ENCODE measurements at places on chromosomes 12 and 14.

DNA sequence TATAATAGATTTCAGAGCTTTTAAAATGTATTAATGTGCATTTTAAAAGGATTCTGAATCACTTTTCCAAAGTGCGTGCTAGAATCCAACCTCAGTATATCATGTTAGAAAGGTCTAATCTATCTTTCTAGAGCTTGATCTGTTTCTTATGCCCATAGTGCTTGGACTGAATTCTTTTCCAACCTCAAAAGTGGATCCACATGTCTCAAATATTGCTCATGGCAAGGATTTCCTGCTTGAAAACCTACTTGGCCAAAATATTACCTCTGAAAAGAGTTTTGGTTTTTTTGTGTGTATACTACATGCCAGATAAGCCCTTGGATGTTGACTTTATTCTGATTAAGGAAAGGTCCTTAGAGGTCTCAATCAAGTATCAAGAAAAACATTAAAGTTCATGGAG, 16.9 kb upstream of the SLC6A15 start:
- DNase-seq = no peak

DNA sequence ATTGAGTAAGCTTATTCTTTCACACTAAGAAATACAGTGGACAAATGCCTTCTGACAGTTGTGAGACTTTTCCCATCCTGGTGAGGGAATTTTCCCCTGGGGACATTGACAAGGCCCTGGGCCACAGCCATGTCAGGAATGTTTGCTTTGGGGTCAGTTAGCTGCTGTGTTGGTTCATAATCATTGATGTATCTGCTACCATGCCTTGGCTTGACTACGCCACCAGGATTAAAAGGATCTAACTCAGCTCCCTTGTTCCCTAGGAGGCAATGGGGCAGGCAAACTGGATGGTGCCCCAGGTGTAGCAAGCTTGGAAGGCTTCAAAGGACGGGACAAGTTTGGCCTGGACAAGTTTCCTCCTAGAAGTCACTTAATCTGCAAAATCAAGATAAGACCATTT, 3.1 kb upstream of the CCDC88C start:
- no peak for DNase-seq

GRCh38 chr14:91315844-91316267, 71.4 kb upstream of the GPR68 start:
- peak; percentile 92 for DNase-seq

GRCh38 chr14:101824339-101824727, 62.8 kb downstream of the PPP2R5C start:
- DNase-seq = no peak

GRCh38 chr12:74105434-74105833, 432.2 kb upstream of the ATXN7L3B start:
- no peak for DNase-seq

DNA sequence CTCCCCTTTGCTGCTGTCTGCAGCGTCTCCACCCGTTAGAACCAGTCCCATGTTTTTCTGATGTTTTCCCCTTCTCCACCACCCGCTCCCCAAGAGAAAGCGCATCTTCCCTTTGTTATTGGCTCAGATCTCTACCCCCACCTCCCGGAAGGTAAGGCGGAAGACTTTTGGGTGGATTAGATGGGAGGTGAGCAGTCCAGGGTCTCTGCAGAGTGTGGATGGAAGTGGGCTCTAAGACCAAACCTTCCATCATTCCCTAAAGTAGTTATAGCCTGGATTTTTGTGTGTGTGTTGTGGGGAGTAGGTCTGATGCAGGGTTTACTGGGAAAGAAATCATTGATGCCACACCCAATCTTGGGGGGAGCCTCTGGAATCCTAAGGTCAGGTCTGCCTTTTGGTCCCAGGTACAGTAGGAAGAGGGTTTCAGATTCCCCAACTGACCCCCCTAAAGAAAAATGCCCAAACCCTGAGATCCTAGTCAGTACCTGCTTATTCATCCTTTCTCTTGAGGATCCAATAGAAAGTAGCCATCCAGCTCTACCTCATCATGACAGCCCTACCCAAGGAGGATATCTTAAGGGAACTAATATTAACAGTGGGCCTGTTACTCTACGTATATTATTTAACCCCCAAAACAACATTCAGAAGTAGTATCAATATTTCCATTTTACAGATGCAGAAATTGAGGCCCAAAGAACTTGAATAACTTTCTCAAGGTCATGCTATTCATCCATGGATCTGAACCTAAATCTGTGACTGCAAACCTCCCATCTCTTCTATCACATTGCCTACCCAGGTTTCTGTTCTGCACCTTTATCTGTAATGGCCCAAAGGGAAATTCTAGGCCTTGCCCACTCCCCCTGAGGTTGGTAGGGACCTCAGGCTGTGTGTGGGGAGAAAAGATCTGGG, 1.1 kb downstream of the KIF5A start:
- DNase-seq = no peak

GRCh38 chr14:35045798-35046047, 349 bp upstream of the FAM177A1 start:
- no peak for DNase-seq

- no peak for DNase-seq
Observed at GRCh38 chr12:76460807-76461206, 98.8 kb downstream of the OSBPL8 start.

GRCh38 chr12:32679920-32680237, 778 bp downstream of the DNM1L start:
- no peak for DNase-seq

- DNase-seq = no peak
Observed at GRCh38 chr14:56587701-56588100, 8.1 kb downstream of the TMEM260 start.

DNA sequence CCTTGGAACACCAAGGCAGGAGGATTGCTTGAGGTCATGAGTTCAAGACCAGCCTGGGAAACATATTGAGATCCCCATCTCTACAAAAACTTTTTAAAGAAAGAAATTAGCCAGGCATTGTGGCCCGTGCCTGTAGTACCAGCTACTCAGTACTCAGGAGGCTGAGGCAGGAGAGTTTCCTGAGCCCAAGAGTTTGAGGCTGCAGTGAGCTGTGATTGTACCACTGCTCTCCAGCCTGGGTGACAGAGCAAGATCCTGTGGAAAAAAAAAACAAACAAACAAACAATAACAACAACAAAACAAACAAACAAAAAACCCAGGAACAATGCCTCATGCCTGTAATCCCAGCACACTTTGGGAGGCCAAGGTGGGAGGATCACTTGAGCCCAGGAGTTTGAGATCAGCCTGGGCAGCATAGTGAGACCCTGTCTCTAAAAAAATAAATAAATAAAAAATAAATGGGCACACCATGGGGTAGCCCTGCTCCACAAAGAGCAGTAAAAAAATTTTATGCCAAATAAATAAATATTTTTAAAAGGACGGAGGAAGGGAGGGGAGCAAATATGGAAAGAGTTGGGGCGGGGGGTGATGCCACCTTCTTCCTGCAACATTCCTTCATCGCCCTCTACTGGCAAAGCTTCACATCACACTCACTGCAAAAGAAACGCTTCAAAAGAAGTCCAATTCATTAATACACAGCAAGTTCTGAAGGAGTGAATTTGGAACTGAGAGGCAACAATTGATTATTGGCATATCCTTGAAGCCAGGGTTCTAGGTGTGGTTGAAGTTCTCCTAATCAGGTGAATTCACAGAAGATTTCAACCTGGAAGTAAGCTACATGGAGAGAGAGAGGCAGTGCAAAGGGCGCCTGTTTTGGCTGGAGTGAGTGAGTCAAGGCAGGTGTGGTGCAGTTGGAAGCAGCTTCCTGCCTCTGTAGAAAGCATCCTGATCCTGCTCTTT, 8.8 kb upstream of the GNPTAB start:
- DNase-seq = peak; percentile 84

GRCh38 chr12:99985129-99985570, 414 bp upstream of the ANKS1B start:
- no peak for DNase-seq

DNA sequence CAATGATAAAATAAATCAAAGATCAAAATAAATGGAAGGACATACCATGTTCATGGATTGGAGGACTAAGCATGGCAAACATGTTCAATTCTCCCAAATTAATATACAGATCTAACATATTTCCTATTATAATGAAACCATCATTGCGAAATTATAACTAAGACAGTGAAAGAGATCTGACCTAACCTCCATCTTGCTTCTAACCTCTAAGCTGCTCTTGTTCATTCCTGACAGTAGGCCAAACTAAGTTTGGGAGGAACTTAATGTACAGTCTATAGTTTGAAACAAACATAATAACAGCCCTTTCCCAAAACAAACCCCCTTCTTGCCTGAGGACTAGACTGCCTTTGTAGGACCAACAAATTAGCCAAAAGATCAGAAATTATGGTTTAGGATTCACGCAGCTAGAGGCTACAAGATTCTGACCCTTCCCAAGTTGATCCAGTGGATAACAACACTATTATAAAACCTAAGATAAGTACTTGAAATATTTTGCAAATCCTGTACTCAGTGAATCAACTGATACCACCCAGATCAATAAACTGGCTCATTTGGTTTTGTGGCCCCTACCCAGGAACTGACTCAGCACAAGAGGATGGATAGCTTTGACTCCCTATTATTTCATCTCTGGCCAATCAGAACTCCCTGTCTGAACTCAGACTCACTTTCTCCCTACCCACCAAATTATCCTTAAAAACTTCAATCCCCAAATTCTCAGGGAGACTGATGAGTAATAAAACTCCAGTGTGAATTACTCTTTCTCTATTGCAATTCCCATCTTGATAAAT, 41.7 kb upstream of the OR5AU1 start:
- no peak for DNase-seq

- DNase-seq = no peak
Observed at GRCh38 chr12:100127766-100128511, 14.7 kb downstream of the BLTP3B start.

DNA sequence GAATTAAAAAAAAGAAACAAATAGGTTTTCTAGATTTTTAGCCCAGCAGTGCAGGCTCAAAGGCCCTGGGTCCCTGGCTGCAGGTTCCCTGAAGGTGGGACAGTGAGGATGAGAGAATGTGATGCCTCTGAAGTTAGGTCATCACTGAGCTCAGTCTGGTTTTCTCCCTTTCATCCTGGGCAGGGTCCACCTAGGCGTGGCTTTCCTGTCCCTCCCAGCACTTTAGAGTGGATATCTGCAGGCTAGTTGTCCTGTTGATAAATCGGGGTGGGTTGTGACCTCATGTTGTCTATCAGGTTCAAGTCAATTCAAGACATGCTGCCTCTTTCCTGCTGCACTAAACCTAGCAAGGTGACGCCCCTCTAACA, 60.9 kb downstream of the MAP1LC3B2 start:
- no peak for DNase-seq

GRCh38 chr12:132385923-132386751, 56.7 kb upstream of the GALNT9 start:
- DNase-seq = no peak

GRCh38 chr12:77914081-77914488, 83.4 kb downstream of the NAV3 start:
- no peak for DNase-seq

GRCh38 chr12:92554158-92555073, 148.4 kb upstream of the PLEKHG7 start:
- DNase-seq = no peak

DNA sequence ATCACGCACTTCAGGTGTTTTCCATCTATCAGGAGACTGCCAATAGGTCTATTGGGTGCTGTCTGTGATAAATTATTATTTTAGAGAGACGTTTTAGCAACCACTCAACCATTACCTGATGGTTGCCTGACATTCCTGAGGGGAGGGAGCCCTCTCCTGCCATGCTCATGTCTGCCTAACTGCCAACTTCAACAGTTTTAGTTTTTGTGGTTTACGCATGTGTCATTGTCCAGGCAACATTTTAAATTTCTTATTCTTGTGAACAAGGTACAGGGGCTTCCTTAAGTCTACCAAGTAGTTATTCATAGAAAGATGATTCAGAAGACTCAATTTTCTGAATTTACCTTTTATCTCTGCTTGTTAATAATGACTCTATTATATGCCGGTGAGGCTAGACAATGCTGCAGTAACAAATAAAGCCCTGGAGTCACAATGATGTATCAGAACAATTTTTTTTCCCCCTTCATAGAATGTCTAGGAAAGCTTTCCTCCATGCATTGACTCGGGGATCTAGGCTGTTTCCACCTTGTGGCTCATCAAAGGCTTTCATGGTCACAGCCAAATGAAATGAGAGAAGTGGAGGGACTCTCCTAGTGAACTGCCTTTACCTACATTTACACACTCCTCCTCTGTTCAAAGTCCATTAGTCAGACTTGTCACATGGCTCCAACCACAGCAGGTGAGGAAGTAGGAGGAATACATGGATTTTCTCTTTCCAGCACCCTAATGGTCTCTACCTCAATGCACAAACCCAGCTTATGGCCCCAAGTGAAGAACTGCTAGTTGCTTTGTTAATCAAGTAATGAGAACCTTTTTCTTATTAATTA, 225.8 kb downstream of the CRADD start:
- DNase-seq = no peak

- no peak for DNase-seq
Observed at GRCh38 chr12:40145896-40146295, 40.0 kb upstream of the SLC2A13 start.

DNA sequence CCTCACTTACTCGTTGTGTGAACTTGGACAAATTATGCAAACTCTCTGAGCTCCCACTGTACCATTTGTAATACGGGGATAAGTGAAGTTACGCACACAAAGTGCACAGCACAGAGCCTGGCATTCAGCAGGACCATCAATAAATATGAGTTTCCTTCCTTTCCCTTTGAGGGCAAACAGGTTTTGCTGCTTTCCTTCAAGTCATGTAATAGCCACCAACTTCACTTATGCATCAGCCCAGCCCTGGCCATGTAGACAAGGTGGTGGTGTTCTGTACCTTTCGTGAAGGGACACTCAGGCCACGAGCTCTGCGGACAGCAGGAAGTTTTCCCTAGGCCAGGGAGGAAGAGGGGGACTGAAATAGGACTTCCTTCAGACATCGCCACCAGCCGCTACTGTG, 272.7 kb downstream of the CACNA1C start:
- DNase-seq = no peak

- DNase-seq = no peak
Observed at GRCh38 chr14:58816416-58817115, 178.8 kb downstream of the DACT1 start.

DNA sequence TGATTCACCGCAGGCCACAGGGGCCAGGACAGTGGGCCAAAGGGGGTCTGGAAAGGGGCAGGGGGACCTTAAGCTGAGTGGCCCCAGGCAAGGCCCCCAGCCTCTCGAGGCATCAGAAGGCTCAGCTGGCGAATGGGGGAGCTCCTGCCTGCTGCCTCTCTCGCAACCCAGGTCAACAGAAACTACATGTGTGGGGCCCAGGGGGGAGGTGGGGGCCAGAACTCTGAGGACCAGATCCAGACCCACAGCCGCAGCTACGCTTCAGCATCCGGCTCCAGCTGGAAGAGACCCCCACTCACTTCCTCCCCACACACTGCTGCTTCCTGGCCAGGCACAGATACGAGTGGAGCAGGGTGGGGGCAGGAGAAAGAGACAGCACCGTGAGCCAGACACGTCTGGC, 46.5 kb downstream of the NCOR2 start:
- no peak for DNase-seq

- DNase-seq = no peak
Observed at GRCh38 chr12:65826353-65827171, 2.3 kb downstream of the HMGA2 start.

- no peak for DNase-seq
Observed at GRCh38 chr12:54606556-54606955, 18.1 kb upstream of the PPP1R1A start.
